ENCODE measurements at places on chromosomes 5 and 9.

GRCh38 chr5:125412561-125413495 is 666.4 kb upstream of the ZNF608 start:
- peak; percentile 79 for DNase-seq

GRCh38 chr5:175513297-175513696 is 34.9 kb downstream of the SFXN1 start:
- no peak for DNase-seq

DNA sequence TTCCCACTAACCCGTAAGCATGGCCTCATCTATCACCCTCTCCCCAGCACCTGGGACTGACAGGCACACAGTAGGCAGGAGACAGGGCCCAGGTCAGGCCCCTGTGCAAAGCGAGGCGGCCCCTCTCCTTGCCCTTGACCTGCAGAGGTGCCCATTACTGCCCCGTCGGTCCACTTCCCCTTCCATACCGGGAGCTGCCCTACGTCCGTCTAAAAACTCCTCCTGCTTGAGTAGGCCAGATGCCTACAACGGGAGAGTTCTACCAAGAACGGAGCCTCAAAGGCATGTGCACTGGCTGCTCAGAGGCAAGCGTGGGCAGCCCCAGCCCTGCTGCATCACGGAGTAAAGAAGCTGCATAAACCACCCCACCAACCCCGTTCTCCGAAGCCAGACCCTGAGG is 4.6 kb upstream of the DPH7 start:
- DNase-seq, result no peak

DNA sequence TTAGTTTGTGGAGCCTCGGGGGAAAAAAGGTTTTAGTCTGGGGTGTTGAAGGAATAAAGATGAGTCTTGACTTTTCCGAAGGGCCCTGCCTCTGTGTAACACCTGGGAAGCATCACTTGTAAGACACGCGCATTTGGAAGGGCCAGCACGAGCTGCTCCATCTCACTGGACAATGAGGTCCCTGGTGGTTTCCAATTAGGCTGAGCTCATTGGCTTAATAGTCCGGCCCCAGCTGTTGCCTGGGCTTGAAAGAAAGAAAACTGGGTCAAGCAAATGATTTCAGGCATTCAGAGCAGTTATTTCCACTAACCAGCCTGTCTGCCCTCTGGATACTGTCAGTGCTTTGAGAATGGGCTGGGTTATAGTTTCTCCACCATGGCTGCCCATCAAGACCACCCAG is 64.5 kb downstream of the NSUN2 start:
- no peak for DNase-seq

DNA sequence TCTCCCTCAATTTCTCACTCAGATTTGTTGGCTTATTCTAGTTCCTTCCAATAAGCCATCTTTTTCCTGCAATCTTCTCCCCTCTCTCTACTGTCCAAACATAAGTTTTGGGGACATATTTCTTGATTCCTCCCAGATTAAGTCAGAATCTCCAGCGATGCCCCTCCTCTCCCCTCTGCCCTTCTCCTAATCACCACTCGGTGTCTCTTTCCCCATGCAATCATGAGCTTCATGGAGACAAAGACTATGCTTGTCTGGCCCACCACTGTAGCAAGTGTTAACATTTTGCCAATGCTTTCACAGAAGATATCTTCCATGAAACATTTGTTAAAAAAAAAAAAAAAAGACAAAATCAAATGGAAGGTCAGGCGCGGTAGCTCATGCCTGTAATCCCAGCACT is 42.4 kb downstream of the PDE6A start:
- no peak for DNase-seq

- DNase-seq, result no peak
These were observed 81.5 kb downstream of the NRG2 start for GRCh38 chr5:139961435-139962157.

DNA sequence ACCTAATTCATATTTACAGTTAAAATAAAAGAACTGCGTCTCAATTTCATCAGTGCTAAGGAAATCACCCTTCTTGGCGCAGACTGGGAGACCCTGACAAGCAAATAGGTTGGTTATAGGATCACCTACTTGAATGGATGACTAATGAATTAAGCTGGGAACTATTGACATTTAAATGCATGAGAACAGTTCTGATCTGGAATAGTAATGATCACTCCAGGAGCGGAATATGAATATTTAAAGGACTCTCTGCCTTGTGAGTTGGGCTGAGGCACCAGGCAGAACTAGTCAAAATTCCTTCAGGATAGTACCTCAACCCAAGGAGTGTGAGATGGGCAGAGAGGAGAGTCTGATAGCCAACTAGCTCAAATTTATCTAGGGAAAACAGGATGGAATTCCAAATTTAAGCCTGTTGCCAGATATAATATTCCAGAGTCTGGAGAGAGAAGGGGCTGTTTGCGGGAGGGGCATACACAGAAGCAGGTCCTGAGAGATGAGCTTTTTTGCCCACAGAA is 364.4 kb downstream of the CSNK1G3 start:
- no peak for DNase-seq

DNA sequence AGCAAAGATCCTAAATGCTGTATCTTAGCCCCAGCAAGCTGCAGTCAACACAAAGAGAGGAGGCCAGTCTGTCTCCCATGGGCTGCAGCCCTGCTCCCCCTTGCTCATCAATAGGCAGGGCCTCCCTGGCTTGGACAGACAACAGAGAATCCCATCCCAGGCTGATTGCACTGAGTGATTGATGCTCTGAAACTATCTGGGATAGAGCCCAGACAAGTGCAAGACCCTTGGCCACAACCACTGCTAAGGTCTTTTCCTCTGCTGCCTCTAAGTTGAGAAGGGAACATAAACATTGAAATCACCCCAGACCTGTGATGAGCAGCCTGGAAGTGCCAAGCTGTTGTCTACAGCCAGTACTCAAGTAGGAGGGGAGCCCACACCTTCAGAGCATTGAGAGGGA is 661.0 kb upstream of the CDH18 start:
- DNase-seq, result no peak

- no peak for DNase-seq
These were observed 735 bp downstream of the IDNK start for GRCh38 chr9:83623679-83624076.

GRCh38 chr9:19124430-19124793 is 2.9 kb downstream of the PLIN2 start:
- DNase-seq, result no peak

- peak; percentile 15 for DNase-seq
These were observed 36.5 kb downstream of the WWC1 start for GRCh38 chr5:168327994-168328393.

- DNase-seq, result no peak
These were observed 91.7 kb downstream of the RFK start for GRCh38 chr9:76302543-76302942.

- DNase-seq, result no peak
These were observed 1.5 kb downstream of the FRMPD1 start for GRCh38 chr9:37652261-37652660.

DNA sequence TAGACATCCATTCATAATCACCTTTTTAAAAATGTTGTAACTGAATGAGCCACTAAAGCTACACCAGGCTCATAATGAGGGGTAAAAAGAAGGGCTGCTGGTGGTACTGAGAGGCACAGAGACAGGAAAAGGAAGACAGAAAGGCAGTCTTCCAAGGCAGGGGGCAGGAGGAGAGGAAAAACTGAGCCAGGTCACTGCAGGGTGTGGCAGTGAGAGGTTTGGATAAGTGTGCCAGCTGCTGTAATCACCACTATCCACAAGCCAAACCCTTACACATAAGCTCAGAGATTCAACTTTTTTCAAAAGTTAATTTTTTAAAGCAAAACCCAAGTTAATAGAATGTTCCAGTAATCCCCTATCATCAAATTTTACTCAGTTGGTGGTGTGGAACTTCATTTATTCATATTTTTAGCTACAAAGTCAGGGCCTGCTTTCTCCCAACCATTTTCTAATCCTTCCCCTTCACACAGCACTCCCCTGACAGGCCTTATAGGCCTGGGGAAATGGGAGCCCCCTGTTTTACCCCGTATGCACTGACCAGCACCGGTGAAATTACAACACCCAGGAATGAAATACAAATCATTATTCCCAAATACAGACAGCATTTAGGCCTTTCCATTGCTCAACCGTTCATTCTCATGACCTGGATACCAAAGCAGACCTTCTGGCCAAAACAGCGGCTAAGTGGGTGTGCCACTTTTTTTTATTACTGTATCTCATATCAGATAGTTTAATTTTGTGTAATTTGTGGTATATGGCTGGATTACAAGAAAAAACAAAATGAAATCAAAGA is 76.3 kb downstream of the EFNA5 start:
- DNase-seq, result no peak

DNA sequence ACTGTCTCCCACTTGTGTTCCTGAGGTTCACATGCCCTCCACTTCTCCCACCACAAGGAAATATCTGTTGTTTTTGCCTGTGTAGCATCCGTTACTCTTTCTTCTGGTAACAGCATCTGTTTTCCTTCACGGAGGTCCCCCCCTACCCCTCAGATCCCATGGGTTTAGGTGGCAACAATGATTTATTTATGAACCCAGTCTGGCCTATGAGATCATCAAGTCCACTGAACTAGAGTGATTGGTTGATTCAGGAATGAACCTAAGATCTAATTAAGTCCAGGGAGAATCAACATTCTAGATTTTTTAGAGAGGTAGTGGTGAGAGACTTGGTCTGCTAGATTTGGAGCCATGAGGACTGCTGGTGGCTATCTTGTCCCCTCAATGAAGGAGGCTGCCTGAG is 166.8 kb downstream of the NR3C1 start:
- no peak for DNase-seq

GRCh38 chr5:125602184-125602583 is 821.0 kb upstream of the GRAMD2B start:
- DNase-seq, result no peak

GRCh38 chr5:154740483-154740882 is 14.7 kb upstream of the LARP1 start:
- DNase-seq, result no peak

GRCh38 chr5:156920861-156921431 is 42.1 kb downstream of the TIMD4 start:
- DNase-seq, result no peak

DNA sequence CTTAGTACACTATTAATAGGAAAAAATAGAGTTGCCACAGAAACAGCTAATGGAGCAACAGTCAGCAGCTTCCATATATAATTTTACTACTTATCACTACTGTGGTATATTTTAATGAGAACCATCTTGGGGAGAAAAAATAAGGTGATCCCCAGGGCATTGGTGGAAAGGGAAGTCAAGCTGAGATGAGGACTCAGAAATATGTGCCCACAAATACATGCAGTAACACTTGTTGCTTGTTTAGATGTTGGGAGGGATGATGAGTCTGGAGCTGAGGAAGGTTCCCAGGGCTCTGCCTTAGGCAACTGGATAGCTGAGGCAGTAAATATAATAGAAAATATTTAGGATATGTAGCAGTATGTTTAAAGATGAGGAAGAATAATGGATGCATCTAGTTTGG is 280.1 kb upstream of the PDE4D start:
- no peak for DNase-seq

DNA sequence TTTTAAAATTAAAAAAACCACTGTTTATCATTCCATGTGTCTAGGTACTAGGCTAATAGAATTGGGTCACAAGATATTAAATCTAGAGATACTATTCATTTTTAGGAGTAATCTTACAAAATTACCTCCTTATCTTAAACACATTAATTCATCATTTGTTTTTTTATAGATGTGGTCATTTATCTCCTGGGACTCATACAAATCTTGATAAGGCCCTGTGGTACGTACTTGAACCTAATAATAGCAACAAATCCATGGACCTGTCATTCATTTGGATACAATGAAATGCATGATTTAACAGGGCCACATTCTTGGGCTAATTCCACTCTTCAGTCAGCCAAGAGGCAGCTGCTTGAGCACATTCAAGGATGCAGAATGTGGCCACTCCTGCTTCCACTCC is 66.4 kb upstream of the MARCHF11 start:
- DNase-seq, result no peak

- DNase-seq, result no peak
These were observed 90.6 kb upstream of the ICE1 start for GRCh38 chr5:5331848-5332247.

- no peak for DNase-seq
These were observed 359.5 kb upstream of the ADAMTS16 start for GRCh38 chr5:4780633-4781032.

- no peak for DNase-seq
These were observed 88.2 kb upstream of the FAM174A start for GRCh38 chr5:100446879-100447430.

DNA sequence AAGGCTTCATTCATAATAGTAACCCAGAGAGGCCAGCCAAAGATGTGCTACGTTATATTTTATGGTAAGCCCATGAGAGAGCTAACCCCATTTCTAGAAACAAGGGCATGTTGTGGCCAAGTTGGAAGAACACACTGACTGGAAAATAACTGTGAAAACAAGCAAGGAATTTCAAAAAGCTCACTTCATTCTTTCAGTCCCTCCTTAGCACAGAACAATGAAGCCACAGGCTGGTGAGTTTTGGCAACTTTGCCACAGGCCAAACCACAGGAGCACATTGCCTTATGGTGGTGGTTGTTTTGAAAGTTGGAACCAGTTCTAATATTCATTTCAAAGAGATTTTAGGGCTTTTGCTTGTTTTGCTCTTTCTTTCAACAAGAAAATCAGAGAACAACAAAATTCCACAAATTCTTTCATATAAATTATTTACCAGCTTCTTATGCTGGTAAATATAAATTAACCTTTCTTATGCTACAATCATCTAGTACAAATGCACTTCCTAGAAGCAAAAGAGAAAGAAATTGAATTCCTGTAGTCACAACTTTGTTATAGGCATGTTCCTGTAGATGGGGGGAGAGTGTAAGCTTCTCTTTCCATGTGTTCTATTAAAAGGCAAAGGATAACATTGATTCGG is 225.4 kb upstream of the RFX3 start:
- DNase-seq, result no peak

DNA sequence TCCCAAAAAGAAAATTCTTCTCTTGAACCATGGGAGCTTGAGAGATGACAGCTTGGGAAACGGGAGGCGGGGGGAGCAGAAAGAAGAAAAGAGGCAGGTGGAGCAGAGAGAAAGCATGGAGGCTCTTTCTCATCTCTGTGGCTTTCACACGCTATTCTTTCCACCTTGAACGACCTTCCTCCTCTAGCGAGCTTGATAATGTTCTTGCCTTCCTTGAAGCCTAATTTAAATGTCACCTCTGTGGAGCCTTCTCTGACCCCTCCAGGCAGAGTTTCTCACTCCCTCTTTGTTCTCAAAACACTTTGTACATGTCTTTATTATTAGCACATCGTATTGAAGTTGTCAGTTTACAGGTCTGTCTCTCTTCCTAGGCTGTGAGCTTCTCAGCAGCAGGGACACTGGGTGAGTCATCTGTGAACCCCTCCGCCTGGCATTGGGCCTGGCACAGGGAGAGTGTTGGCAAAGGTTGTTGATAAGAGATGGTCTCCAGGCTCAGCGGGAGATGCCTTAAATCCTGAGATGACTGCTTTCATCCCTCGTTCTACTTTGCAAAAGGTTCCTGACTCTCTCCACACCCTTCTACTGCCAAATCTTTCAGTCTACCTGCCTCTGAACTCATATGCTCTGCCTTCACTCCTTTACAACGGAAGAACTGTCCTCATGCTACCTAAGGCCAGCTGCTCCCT is 14.1 kb upstream of the STRBP start:
- no peak for DNase-seq

DNA sequence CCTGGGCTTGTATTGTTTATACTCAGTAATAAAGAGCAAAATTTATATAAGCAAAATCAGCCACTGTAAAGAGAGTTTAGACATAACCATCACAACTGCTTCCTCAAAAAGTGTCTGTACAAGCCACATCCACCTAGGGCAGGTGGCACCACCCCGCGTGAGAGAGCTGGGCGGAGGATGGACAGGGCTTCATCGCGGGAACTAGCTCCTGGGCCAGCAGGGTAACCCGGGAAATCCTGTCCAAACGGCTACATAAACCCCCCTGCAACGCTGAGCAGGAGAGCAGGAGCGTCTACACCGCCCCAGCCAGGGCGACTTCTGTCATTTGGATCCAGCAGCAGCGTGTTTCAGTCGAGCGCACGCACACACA is 1.3 kb downstream of the SLC6A3 start:
- DNase-seq, result no peak
